ENCODE measurements at places on chromosomes 2 and 18.

DNA sequence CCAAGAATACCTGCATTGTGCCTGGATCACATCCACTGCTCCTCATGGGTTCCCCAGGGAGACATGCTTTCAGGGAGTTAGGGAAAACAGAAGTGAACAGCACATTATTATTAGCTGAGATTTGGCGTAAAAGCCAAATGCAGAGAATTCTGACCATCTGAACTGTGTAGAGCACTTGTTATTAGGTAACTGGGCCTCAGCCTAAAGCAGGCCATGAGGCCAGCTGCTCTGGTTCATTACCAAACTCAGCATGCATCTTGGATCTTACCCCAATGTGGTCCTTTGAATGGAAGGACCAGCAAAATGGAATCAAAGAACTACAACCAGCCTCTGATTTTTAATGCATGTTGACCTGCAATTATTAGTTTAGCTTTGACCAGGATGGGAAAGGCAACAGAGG lies 322.3 kb downstream of the KCNS3 start:
- DNase-seq, result no peak

GRCh38 chr2:230935130-230935430 lies 10.0 kb upstream of the GPR55 start:
- DNase-seq, result no peak

GRCh38 chr18:76392349-76392748 lies 102.7 kb downstream of the ZNF516 start:
- DNase-seq, result no peak

GRCh38 chr2:223050188-223050587 lies 1.8 kb upstream of the KCNE4 start:
- no peak for DNase-seq

GRCh38 chr2:148538375-148538774 lies 106.2 kb upstream of the EPC2 start:
- peak; percentile 27 for DNase-seq

DNA sequence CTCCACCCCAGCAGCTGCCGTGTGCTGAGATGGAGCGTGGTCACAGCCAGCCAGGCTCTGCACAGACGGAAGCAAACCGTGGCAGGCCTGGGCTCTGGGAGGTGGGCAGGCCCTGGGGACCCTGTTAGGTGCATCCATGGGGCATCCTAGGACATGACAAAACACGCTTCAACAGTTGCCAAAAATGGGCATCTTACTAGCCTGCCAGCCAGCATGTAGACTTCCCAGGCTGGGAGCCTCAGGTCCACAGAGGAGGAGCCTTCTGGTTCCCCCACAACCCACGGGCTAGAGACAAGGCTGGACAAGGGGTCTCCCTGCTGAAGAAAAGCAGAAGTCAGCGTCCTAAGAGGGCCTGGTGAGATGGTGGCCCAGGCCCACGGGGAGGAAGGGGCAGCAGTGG lies 139.5 kb downstream of the HDAC4 start:
- DNase-seq, result no peak

- no peak for DNase-seq
These were observed 29.3 kb downstream of the ANKMY1 start for GRCh38 chr2:240528406-240529040.

- DNase-seq, result no peak
These were observed 21.8 kb downstream of the MARS2 start for GRCh38 chr2:197727011-197727410.

DNA sequence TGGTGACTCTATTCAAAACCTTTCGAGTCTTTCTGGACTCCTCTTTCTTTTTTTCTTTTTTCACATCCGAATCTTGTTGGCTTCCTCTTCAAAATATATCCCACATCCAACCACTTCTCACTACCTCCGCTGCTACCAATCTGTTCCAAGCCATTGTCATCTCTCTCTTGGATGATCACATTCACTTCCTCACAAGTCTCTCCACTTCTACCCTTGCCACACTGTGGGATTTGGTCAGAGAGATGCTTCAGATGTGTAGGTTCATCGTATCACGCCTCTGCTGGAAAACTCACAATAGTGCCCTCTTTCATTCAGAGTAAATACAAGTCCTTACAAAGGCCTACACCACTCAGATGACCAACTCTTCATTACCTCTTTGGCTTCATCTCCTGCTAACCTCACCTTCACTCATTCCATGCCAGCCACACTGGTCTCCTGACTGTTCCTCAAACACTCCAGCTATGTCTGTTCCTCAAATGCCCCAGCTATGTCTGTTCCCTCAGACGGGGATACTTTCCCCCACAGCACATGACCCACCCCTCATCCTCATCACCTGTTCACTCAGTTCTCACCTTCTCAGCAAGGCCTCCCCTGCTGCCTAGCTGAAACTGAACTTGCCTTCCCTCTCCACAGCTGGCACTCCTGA lies 67.2 kb upstream of the PELI1 start:
- DNase-seq, result no peak

DNA sequence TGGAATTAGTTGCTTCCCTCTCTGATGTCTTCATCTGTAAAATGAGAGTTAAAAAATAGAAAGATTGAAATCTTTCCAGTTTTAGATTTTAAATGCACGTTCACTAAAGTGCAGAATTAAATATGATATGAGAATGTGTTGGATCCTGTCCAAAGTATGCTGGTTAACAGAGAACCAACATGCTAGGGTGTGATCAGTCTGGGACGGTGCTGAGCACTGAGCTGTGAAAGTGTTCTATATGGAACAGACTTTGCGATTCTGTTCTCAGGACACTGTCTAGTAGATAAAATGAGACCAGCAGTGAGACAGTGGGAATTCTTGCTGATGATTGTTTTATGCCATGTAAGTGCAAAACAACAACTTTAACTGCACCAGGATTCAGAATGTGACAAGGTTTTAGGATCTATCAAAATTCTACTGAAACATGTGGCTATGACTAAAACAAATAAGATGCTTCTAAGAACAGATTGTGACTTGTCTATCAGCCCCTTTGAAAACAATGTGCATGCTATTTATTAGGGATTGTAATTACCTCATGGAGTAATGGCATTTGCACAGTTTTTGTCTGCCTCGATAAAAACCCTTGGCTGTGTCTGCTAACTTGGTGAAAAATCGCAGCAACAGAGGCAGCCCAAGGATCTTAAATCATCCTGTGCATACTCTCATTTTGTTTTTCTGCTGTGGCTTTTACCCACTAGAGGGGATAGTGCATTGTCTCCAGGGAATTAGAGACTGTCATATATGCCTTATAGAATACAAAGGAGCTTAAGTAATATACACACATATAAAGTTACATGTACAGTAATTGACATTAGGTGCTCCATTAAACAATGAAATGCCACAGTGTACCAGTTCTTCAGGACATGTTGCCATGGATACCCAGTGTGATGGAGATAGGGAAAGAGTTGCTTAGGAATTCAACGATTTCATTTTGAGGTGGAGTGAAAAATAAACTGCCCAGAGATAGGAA lies 55.1 kb downstream of the MAP3K20 start:
- peak; percentile 60 for DNase-seq

DNA sequence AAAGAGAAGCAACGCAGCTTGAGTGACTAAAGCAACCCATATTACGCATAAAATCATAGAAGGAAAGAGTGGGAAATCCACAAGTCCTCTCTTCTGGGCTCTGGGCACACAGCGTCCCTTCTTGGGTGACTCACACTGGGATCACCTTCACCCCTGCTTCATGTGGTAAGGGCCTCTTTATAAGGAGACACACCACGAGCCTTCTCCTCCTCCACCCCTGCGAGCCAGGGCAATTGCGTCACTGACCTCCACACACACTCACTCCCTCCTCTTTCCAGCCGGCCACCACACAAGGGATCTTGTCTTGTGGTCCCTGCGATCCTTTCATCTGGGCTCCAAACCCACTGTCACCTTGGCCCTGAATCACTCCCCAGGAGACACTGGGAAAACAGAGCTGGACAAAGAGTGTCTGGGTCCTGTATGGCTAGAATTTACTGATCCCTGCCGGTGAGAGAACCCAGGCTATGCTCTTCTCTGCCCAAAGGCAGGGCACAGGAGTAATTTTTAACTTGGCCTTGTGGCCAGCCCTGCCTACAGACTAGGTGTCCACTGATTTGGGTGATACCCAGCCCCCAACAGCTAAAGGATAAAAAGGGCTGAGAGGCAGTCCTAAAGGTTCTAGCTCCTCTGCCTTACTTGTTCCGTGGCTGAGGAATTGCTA lies 35.3 kb downstream of the NHEJ1 start:
- peak; percentile 52 for DNase-seq

- DNase-seq, result no peak
These were observed 80.9 kb downstream of the BCL2 start for GRCh38 chr18:63238693-63239075.

DNA sequence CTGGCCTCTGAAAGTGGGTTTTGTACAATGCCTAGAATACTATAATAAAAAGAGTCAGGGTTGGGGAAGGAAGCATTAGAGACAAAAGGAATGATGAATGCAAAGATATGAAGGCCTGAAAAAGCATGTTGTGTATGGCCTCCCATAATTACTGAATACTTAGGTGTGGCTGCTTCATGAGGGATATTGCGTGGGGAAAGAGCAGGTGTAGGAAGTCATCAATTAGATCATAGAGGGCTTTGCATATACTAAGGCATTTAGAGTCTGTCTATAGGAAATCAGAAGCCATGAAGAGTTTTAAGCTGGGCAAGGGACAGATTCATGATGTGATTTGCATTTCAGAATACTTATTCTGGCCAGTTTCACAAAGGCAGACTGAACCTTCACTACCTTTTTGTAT lies 48.2 kb downstream of the NCOA1 start:
- no peak for DNase-seq

GRCh38 chr2:117953231-117953630 lies 60.6 kb downstream of the CCDC93 start:
- DNase-seq, result peak; percentile 29

GRCh38 chr18:37361335-37362157 lies 204.1 kb downstream of the CELF4 start:
- peak; percentile 5 for DNase-seq

All from hematopoietic multipotent progenitor cell treated with erythropoietin and hydrocortisone succinate and interleukin-3 and kit ligand, for 6 days (in vitro differentiated cells).